ENCODE measurements at places on chromosomes 12 and 14.
A peak's percentile ranks its signal among the peaks of the same experiment; 100 is the strongest.

DNA sequence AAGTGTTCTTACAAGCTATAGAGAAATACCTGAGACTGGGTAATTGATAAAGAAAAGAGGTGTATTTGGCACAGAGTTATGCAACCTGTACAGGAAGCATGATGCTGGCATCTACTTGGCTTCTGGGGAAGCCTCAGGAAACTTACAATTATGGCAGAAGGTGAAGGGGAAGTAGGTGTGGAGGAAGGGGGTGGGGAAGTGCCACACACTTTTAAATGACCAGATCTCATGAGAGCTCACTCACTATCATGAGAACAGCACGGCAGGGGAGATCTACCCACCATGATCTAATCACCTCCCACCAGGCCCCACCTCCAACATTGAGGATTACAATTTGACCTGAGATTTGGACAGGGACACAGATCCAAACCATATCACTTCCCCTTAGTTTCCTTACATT is 32.8 kb downstream of the TSHR start:
- no peak overlapping the region for H3K4me3 ChIP-seq
- no peak overlapping the region for H3K27ac ChIP-seq
- no peak for DNase-seq
- no peaks in the 10 kb centered on the region for H3K4me1 ChIP-seq

DNA sequence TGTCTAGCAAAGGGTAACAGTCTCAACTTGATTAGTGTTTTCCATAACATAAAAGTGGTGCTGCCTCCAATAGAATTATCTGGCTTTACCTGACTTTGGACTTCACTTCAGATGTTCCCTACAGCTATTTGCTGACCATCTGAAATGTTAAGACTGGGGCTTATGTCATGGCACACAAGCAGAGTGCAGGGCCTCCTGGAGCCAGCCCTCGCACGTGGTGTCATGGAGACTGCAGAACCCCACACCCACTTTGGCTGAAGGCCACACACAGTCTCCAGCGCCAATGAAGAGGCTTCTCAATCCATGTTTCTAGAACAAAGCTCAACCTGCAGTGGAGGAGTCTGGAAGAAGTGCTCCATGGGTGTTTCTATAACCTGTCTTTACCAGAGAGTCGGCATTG is 169.6 kb upstream of the FRMD6 start:
- H3K27me3 ChIP-seq, result no peaks in the 10 kb centered on the region
- no peaks in the 10 kb centered on the region for H3K4me1 ChIP-seq
- no peak overlapping the region for H3K4me3 ChIP-seq
- no peak overlapping the region for H3K27ac ChIP-seq
- no peak for DNase-seq
- no peaks in the 10 kb centered on the region for H3K36me3 ChIP-seq

DNA sequence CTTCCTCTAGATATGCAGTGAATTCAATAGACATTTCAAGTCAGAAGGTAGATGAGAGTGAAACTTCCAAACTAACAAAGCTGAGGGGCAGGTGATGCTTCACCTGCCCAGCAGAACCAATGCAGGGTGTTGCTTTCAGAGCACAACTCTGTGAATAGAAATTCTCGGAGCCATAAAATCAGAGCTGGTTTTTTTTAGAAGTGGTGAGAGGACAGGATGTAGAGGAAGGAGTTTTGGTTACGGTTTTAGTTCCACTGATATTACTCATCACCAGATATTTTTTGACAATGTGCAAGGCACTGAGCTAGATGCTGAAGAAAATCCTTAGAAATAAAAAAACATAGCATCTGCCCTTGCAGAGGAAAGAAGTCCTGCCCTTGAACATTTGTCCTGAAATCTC is 62.2 kb downstream of the BMP4 start:
- no peak overlapping the region for H3K4me3 ChIP-seq
- DNase-seq, result no peak
- H3K36me3 ChIP-seq, result no peaks in the 10 kb centered on the region
- H3K27me3 ChIP-seq, result peaks cover 11% of the 10 kb centered on the region
- no peak overlapping the region for H3K27ac ChIP-seq
- H3K4me1 ChIP-seq, result peaks cover 2% of the 10 kb centered on the region

DNA sequence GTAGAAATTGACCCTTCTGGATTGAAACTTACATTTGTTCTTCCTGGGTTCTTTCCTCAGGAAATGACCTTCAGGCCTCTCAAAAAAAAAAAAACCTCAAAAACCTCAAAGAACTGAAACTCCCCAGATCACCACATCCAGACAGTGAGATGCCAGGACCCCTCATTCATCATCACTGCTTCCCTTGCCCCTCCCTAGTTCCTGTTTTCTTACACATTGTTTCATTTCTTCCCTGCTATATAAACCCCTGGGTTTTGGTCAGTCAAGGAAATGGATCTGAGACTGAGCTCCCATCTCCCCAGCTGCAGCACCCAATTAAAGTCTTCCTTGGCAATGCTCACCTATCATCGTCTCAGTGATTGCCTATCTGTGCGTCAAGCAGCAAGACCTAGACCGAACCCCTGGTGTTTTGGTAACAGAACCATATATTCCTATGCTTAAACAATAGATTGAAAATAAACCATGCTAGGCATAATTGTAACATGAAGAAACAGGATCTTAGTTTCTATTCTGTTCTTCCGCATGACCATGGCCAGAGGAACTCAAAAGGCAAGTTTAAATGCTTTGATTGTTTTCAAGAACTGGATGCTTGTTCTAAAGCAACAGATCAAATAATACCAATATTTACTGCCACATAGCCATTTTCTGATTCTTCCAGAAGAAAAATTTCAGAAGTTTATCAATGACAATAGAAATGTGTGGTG is 108.0 kb upstream of the MAX start:
- no peak for DNase-seq

GRCh38 chr12:77609016-77609415 is 221.7 kb upstream of the NAV3 start:
- H3K4me1 ChIP-seq, result no peaks in the 10 kb centered on the region
- no peaks in the 10 kb centered on the region for H3K36me3 ChIP-seq
- no peak for DNase-seq
- H3K27me3 ChIP-seq, result no peaks in the 10 kb centered on the region

- H3K27me3 ChIP-seq, result no peaks in the 10 kb centered on the region
- H3K4me3 ChIP-seq, result no peak overlapping the region
- peaks cover 10% of the 10 kb centered on the region for H3K4me1 ChIP-seq
- no peak overlapping the region for H3K27ac ChIP-seq
Measured at GRCh38 chr12:94750864-94751263, 100.5 kb upstream of the TMCC3 start.

DNA sequence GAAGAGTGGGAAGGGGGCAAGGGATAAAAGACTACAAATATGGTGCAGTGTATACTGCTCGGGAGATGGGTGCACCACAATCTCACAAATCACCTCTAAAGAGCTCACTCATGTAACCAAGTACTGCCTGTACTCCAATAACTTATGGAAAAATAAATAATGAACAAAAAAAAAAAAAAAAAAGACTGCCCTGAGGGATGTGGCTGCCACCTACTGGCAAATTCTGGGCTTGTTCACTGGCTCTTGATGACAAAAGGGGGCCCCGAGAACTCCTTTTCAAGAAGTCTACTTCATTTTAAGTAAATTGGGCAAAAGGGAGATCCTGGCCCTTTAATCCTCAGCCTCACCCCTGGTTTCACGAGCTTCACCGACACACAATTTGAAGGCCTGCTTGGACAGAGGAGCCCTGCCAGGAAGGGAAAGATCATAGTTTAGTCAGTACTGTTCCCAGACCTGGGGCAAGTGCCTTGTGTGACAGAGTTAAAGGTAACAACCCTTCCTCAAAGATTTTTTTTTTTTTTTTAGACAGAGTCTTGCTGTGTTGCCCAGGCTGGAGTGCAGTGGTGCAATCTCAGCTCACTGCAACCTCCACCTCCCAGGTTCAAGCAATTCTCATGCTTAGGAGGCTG is 26.1 kb upstream of the STAC3 start:
- DNase-seq, result no peak
- H3K36me3 ChIP-seq, result peaks cover 42% of the 10 kb centered on the region
- H3K4me1 ChIP-seq, result peaks cover 15% of the 10 kb centered on the region
- H3K4me3 ChIP-seq, result no peak overlapping the region
- H3K27me3 ChIP-seq, result no peaks in the 10 kb centered on the region

DNA sequence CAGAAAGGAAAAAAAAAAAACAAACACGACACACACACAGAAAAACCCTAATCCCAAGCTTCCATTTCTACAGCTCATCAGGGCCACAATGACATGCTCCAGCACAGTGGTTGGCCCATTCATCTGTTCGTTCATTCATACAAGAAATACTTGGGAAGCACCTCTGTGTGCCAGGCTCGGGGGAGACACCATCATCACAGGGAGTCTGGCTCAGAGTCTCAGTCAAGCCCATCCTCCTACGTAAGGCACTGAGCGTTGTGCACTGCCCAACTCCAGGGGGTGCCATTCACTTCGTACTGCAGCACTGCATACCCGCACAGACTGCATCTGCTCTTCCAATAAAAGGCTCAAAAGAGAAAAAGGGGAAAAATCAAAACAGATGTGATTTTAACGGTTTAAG is 15.3 kb downstream of the VPS37B start:
- peaks cover 59% of the 10 kb centered on the region for H3K4me1 ChIP-seq
- H3K27ac ChIP-seq, result peak overlapping the region; percentile 7
- DNase-seq, result no peak
- H3K36me3 ChIP-seq, result peaks cover 17% of the 10 kb centered on the region
- H3K4me3 ChIP-seq, result no peak overlapping the region
- H3K27me3 ChIP-seq, result no peaks in the 10 kb centered on the region

Measured in memory B cell (primary cell).